ENCODE measurements at places on chromosomes 7 and 10.

GRCh38 chr7:29341156-29341555 lies 146.6 kb downstream of the CHN2 start:
- DNase-seq: no peak

DNA sequence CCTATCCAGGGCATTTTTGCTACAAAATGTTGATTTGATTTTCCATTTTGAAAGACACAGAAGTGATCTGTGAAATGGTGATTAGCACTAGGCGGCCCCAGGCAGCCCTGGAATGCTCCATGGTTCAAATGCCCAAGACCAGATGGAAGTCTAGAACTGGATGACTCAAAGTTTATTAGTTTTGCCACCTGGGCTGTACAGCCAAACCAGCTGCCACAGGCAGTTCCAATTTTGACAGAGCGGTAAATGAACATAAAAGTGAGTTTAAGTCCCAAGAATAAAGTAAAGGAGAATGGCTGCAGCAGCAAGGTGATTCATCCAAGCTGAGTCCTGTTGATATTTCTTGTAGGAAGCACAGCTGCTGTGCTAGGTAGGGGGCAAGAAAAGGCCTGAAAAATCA lies 180.5 kb downstream of the SUGCT start:
- no peak for DNase-seq

DNA sequence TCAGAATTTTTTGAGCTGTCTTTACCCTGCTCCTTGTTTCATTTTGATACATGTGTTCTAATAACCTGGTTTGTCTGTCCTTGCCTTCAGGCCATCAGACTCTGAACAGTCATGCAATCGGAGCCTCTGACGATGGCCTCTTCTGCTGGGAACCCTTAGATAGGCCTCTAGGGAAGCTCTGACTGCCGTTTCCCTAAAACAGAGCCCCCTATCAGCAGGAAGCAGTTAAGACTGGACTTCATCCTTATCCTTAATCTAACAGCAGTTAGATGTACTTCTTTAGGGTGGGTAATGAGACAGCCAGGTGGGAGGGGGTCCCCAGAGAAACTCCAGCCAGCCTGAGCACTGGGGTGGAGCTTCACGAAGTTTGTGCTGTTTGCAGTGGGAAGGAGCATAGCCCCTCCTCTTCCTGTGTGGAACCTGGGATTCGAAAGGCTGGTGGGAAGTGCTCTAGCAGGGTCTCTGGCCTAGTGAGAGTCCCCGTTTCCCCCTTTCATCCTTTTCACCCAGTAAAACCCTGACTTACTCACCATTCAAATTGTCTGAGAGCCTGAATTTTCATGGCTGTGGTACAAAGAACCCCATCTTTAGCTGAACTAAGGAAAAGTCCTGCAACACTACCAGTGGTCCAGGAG lies 28.4 kb upstream of the SORCS3 start:
- no peak for DNase-seq

GRCh38 chr7:68601826-68602225 lies 996.4 kb upstream of the AUTS2 start:
- no peak for DNase-seq

- no peak for DNase-seq
These were observed 27.1 kb downstream of the CREM start for GRCh38 chr10:35153716-35154115.

GRCh38 chr7:13420726-13421125 lies 568.7 kb downstream of the ETV1 start:
- DNase-seq: no peak

- DNase-seq: no peak
These were observed 117.2 kb upstream of the ADCY1 start for GRCh38 chr7:45456747-45457524.

- DNase-seq: no peak
These were observed 47.4 kb downstream of the CH25H start for GRCh38 chr10:89159761-89160160.

- no peak for DNase-seq
These were observed 231.7 kb upstream of the CNTNAP2 start for GRCh38 chr7:145884716-145885514.

GRCh38 chr10:48306870-48307710 lies 613 bp downstream of the MAPK8 start:
- no peak for DNase-seq

DNA sequence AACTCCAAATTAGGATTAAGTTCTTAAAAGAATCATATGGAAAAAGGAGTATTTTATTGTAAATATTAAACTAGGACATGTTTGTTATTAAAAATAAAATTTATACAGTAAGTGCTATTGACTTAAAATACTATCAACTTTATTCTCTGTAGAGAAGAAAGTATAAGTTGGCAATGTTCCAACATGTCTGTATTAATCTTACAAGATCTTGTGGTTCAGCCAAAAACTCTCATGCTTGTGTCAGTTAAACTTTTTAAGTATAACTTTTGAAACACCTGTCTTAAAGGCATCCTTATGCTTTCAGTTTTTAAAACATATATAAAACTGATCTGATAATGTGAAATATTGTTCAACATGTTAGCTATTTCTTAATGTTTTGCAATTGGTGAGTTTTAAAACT lies 160.7 kb downstream of the ZEB1 start:
- DNase-seq: no peak

DNA sequence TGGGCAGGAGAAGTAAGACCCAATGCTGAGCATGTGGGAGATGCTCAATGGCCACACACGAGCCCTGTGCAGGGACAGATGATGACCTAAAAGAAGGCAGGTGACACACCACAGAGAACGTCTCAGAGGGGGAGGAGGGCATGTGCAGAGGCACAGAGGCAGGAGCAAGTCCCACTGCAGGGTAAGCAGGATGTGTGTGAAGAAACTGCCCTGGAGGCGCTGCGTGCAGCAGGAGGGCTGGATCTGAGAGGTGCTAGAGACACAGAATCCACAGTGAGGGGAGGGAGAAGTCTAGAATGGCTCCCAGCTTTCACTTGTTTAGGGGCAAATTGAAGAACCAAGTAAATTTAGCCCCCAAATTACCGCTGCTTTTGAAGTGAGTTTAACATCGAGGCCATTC lies 14.9 kb downstream of the DYDC2 start:
- DNase-seq: no peak

- no peak for DNase-seq
These were observed 1238.8 kb downstream of the NXPH1 start for GRCh38 chr7:9671979-9672917.

GRCh38 chr10:104894681-104895080 lies 253.6 kb downstream of the SORCS3 start:
- DNase-seq: no peak

GRCh38 chr7:95471071-95471470 lies 14.7 kb upstream of the ASB4 start:
- DNase-seq: no peak

DNA sequence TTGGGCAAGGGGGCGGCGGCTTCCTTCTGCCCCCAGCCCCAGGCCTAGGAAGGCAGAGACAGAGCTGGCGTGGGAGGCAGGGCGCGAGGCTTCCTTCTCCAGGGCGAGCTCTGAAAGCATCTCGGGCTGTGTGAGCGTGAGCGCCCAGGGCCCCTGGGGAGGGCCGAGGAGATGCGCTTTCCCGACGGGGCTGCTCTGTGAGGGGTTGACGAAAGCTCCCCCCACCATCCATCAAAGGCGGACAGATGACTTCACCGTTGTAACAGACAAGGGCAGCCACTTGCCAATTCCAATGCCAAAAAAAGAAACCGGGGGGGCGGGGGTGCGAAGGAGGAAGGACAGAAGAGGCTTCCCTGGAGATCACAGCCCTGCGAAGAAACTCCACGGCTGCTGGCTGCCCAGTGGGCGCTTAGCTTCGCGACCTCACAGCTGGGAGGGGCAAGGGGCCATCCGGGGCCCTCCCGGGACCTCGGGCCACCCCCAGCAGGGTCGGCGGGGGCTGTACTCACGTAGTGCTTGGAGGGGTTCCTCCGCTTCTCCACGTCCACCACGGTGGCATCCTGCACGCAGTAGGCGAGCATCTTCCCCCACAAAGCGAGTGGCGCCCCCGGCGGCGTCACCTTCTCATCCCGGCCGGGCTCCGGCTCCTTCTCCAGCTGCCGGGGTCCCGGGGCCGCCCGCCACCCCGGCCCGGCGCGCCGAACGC lies 537 bp downstream of the SH3PXD2A start:
- DNase-seq: no peak

DNA sequence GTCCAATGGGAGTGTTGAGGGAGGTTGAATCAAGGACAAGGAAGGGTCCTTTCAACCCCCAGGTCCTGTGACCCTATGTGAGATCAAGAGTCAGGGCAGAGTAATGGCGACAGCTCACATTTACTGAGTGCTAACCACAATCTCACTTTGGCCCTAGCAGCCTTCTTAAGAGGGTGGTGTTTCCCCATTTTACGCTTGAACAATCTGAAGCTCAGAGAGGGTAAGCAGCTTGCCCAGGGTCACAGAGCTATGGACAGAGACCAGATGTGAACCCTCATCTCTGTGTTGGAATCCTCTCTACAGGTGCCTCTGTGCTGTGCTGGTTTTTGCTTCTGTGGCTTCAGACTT lies 102.0 kb downstream of the GRK5 start:
- peak; percentile 65 for DNase-seq

- no peak for DNase-seq
These were observed 26.5 kb upstream of the CC2D2B start for GRCh38 chr10:95881316-95881715.

DNA sequence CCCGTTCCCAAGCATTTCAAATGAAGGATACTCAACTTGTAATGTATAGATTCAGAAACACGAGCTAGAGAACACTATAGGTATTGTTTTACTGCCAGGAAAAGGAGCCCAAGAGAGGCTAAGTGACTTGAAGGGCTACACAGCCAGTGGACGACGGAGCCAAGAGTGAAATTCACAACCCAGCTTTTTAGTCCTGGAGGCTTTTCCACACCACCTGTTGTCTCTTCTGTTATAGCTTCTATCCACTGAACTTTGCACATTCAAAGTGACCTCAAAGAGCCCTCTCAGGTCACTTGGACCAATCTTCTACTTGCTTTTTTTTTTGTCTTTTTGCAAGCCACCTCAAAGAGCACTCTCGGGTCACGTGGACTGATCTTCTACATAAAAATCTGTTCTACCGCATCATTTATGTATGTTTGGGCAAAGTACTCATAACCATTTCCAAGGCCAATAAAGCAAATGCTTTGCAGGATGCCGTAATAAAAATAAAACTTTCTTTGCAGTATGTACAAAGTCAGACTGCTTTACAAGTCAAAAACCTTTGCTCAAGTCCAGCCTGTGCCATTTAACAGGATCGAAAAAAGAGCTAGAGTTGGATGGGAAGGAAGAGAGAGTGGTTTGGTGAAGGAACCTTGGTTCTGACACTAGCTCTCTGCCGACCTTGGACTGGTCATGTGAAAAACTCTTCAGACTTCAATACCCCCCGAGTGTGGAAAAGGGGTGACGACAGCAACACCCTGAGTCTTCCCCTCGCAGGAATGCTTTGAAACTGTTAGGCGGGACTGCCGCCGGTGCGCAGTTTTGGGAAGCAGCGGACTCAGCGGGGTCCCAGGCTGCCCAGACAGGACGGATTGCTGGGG lies 821 bp downstream of the SLC35B4 start:
- no peak for DNase-seq

Data from GM06990 (cell line).